Tibial artery (tissue), 4 donors: ENCODE measurements at places on chromosomes 6 and 20.

DNA sequence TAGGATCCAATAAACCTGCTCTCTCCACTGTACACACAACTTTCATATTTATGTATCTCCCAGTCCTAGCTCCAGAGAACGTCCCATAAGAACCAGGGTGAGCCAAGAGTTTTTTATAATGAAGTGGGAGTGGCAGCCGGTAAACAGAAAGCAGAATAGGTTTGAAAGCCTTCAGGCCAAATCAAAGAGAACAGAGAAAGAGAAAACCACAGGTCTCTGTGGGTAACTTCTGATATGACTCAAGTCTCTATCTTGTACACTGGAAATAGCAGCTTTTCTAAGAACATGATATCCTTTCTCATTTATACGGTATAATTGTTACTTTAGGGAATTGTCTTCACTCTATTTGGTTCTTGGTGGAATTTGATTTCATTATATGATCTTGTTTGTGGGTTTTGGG is 273.6 kb downstream of the PACRG start:
- DNase-seq = no peak

DNA sequence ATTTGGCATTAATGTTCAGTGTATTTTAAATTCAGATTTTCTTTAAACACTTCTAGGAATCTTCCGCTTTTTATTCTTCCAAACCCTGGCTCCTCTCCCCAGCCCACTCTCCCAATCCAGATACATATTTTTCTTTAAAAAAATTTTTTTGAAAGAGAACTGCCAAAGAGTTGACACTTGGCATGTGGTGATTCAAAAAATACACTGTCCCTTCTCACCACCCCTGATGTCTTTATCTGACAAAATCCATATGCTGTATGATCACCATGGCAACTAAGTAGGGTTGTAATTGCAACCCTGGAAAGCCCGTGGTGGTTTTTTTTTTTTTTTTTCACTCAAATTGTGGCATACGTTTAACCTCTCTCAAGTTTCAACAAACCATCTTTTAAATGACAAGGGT is 355.8 kb upstream of the SASH1 start:
- DNase-seq = no peak

DNA sequence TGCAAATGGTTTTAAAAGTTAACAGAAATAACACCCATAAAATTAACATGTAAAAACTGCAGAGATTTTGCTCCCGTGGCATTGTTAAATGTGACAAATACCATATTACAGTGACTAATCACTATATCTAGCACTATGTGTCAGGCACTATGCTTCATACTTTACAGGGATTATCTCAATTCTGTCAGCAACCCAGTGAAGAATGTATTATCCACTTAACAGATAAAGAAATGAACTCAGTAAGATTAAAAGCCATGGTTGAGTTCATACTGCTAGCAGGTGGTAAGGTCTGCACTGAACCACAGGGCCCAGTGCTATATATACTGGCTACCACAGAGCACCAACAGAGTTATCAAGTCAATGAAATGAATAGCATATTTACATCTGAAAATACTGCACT is 65.4 kb downstream of the RWDD2A start:
- DNase-seq = no peak

DNA sequence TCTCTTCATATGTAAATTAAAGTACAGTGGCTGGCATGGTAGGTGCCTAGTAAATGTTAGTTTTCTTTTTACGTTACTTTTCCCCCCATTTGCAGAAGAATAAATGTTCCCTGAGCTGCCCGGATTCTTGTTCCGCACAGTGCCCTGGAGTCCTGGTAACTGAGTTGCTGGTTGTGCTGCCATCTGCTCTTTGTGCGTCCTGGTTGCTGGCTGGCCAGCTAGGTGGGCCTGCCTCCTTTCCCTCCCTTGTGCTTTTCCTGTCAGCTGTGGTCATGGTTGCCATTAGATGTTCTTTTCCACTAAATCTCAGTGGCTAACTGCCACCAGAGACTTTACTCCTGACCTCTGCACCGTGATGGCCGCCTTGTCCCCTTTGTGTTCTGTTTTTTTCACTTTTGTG is 28.6 kb downstream of the CEP43 start:
- no peak for DNase-seq

DNA sequence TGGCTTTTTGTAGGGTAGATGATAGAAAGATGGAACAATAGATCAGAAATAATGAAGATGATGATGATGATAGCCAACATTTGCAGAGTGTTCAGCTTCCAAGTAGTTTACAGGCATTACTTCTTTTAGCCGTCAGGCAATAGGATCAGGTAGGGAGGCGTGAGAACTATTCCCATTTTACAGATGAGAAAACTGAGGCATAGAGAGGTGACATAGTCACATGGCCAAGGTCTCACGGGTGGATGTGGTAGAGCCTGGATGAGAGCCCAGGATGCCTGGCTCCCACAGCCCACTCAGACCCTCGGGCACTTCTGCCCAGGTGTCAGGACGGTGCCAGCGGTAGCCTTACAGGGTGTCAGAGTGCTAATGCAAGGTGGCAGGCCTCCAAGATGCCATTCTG is 26.0 kb upstream of the TM9SF4 start:
- DNase-seq = no peak

- no peak for DNase-seq
These were observed 132.7 kb upstream of the EYA4 start for GRCh38 chr6:133108419-133108818.

DNA sequence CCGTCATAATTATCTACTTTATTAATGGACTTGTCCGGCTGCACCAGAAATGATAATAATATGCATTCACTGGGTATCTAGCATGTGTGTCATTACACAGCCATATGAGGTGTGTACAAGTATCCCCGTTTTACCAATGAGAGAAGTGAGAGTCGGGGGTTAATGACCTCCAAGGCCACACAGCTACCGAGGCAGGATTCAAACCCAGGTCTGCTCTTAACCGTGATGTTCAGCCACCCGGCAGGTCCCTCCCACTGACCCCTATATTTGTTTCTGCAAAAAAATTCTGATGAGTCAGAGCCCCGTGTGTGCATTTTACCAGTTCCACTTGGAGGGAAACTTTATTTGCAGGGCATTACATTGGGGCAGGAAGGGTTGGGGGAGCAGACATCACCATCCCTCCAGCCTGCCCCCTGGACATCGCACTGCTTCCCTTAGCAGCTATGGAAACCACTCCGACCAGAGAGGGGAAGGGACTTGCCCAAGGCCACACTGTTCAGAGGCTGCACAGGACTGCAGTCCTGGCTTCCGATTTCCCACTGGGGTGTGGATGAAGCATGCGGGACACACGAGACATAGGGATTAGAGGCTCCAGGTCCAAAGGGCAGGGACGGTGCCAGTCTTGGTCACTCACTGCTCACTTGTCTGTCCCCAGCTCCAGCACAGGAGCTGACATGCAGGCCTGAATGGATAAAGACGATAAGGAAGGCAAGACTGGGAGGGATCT is 10.1 kb upstream of the SRC start:
- no peak for DNase-seq

DNA sequence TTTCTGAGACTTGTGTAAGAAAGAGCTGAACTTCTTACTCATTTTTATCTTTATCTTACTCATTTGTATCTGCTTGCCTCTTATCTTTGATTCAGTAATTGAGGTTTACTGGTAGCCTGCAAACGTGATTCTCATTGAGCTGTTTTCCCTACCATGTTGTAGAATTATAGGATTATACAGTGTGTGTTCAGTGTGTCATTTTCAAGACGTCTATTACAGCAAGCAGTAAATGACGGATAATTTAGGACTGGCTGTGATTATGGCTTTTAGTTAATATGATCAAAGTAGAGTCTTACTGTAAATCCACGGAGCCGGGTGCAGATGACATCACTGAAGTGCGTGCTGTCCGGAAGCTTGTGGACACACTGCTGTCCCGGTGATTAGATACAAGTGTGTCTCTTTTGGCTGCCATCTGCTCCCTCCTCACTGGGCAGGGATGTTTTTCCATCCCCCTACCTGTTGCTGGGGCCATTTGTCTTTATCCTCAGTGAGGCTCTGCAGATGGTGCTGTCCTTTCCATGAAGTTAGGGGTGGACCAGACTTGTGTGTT is 6.0 kb downstream of the NELFCD start:
- DNase-seq = no peak

GRCh38 chr6:47446669-47447330 is 30.8 kb upstream of the CD2AP start:
- DNase-seq = no peak

- DNase-seq = no peak
These were observed 713.4 kb downstream of the CD109 start for GRCh38 chr6:74409447-74409846.

DNA sequence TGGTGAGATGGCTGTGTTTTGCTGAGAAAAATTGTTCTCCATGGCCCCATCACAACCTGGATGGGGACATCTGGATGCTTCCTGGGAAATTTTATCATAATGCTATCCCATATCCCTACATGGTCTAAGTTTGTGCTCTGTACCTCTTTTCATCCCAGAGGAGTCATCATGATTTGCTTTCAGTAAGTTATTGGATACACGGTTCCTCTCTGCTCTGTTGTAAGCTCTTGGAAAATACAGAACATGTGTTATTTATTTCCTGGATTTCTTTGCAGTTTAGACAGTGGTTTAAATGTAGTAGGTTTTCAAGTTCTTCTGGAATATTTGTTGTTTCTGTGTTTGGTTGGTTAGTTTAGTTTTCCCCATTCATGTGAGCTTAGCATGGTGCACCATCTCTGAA is 129.2 kb upstream of the ECI2 start:
- no peak for DNase-seq

DNA sequence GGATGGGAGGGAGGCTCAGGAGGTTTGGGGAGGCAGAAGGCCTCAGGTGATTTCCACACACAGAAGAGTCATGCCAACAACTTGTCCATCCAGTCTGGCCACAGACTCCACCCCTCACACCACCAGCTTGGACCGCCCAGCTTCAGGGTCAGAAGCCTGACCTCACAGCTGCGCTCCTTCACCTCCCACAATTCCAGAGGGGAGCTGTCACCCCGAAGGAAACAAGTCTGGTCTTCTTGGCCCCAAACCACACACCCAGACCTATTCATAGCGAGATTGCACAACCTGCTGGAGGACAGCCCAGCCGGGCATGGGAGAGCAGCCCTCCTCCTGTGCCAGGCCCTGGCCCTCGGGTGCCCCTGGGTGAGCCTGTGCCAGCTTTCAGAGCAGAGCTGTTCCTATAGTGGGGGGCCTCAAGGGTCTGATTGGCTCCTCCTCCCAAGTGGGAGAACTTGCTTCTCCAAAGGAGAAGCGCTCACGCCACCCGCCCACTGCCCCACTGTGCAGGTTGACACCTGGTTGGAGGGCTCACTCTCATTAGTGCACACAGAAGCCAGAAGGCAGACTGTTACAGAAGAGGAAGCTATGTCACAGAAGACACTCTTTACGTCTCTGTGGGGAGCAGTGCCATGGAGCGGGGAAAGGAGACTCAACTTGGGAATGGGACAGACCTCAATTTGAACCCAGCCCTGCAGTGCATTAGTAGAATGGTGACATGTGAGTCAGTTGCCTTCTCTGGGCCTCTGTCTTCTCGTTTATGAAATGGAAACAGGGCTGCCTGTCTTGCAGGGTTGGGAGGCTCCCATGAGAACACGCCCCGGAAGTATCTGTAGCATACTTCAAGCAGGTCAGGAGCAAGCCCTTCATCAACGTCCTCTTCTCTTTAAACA is 128.8 kb downstream of the FOXO3 start:
- DNase-seq = peak; percentile 92

- DNase-seq = no peak
These were observed 101.4 kb downstream of the ZNF217 start for GRCh38 chr20:53492212-53492611.

DNA sequence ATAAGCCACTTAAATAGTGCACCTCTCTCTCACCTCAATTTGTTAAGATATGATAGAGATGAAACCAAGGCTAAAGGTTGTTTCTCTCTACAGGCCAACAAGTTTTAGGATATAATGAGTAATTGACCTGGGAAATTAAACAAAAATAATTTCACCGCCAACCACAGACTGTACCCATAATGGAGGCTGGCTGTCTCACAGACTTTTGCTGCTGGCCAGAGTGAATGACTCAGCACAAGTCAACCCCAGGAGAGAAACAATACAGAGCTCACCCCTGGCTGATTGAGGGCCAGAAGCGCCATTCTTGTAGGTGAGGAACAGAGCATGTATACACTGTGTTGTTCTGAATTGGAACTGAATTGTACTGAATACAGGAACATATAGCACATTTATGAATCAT is 99.9 kb downstream of the CAP2 start:
- DNase-seq = no peak

GRCh38 chr20:57388953-57389694 is 2.1 kb upstream of the RBM38 start:
- DNase-seq = peak; percentile 90

GRCh38 chr6:142167071-142167470 is 20.0 kb downstream of the VTA1 start:
- DNase-seq = no peak

GRCh38 chr20:63080411-63080810 is 73.6 kb upstream of the BHLHE23 start:
- DNase-seq = peak; percentile 53

DNA sequence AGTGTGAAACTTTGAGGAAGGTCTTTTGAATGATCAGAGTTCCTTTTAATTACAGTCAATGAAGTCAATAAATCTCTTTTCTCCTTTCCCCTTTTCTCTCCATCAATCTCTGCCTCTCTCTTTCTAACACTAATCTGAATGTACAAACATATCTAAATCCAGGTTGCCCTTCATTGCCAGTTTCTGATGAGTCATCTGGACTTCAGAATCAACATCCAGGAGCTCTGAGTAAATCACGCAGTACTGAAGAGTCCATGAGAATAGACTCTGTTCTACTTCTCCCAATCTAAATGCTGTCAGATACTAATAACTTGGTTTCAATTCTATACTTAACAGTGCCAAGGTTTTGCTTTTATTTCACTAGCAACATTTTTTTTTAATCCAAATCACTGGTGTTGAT is 238.7 kb upstream of the THEMIS start:
- no peak for DNase-seq

GRCh38 chr6:17059850-17060249 is 42.0 kb upstream of the STMND1 start:
- DNase-seq = no peak

GRCh38 chr20:34537651-34538050 is 20.9 kb upstream of the MAP1LC3A start:
- no peak for DNase-seq

GRCh38 chr20:11808841-11809240 is 108.9 kb upstream of the BTBD3 start:
- no peak for DNase-seq

DNA sequence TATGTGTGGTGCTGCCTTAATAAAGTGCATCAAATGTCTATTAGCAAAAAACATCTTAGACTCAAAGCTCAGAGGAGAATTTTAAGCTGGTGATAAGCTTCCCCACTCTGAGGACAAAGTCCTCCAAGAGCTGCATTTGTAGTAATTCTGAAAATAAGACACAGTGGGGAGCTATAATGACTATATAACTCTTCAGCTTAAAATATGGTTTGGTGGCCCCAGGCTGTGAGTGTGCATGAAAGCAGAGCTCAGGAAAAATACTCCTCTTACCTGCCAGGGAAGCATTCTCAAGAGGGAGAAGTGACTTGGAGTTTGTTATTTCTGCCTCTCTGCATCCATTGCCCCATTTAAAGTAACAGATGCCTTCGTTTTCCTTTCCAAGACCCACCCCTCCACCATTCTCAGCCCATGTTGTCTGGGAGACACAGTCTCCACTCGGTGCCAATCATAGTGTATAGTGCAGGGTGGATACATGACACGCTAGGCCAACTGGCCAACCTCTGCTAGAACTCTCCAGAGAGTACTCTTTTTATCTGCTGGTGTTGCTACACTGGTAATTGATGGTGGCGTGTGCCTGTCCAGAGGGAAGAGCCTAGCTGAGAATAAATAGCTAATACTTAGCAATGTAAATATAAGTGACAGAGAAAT is 229.2 kb downstream of the PHF3 start:
- no peak for DNase-seq
